Liver (tissue), 10 donors: ENCODE measurements at places on chromosomes 16 and 17.

DNA sequence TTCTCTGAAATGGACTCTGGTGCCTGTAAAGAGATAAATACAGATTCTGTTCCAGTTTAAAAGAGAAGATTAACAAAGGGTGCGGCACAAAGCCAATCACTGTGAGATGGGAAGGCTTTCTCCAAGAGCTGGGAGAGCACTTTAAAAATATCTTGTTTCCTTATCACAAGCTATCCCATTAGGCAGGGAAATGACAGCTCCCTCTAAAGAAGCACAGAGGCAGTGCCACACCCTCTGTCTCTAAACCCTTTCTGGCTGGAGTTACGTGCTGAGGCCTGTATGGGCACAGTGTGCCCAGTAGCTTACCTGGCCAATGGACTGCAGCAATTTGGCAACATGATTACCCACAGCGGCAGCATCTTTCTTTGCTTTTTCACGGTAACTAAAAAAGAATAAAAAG, 9.0 kb upstream of the TERB1 start:
- no peak for DNase-seq

GRCh38 chr16:89322321-89323119, 105.0 kb downstream of the ZNF778 start:
- DNase-seq = no peak

DNA sequence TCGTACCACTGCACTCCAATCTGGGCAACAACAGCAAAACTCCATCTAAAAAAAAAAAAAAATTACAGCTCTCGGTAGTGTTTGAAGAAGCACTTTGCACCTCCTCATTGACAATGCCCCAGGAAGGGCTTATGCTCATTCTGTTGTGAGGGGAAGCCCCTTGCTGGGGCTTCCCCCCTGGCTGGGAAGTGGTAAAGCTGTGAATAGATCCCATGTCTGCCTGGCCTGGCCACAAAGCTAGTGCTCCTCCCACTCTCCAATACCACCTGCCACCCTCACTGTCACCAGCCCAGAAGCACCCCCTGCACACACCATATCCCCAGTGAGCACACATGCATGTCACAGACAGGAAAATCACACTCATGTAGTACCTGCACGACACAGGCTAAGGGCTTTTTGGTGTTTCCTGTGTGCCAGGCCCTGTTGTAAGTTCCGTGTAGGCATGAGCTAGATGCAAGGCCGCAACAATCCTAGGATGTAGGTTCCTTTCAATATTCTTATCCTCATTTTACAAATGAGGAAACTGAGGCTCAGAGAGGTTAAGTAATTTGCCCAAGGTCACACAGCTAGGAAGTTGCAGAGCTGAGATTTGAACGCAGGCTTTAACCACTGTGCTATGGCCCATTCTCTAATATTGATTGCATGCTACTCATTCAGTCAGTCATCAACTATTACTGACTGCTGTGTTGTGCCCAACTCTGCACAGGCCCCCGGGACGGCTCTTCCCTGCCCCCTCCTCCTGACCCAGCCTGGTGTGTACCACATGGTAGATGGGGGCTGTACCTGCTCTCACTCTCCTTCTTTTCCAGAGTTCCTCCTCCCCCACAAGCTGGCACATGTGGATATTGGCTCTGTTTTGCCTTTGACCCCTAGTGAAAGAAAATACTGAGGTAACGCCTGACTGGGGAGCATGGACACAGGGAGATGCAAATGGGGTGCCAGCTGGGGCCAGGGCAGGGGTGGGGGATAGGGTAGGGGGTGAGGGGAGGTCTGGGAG, 11.9 kb upstream of the COL1A1 start:
- no peak for DNase-seq

GRCh38 chr17:22138861-22139469, 446.6 kb downstream of the KCNJ18 start:
- no peak for DNase-seq

DNA sequence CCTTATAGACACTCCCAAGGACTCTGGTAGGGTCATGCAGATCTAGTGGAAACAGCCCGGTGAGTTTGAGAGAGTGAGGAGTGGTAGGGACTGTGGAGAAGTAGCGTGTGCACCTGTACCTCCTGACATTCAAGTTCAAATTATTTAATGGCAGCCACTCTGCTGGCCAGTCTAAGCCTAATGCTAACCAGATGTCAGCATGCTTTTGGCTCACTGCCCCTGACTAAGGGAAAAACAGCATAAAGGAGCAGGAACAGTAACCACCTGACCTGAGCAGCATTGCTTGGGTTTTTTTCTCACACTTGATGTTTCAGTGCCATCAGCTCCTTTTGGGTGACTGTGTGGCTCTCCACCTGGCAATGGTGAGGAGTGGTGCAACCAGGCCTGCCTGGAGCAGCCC, 23.8 kb upstream of the SLC12A3 start:
- no peak for DNase-seq

- no peak for DNase-seq
These were observed 5.3 kb downstream of the ITGAX start for GRCh38 chr16:31360251-31360650.

GRCh38 chr17:33927732-33928133, 327.4 kb upstream of the CCL2 start:
- DNase-seq = no peak

DNA sequence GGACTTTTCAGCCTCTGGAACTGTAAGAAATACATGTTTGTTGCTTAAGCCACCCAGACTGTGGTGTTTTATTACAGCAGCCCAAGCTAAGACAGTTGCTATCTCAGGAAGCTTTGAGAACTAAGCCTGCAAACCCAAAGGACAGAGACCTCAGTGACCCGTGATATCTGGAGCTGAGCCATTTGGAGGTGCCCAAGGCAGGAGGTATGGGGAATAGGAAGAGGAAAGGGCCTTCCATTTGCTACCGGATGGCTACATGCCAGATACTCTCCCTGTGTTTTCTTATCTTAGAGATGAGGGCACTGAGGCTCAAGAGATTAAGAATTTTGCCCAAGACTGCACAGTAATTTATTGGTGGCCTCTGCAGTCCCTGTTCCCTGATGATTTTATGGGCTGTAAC, 622.1 kb upstream of the CDH5 start:
- no peak for DNase-seq

GRCh38 chr17:15364615-15365014, 23.2 kb upstream of the TEKT3 start:
- DNase-seq = no peak

DNA sequence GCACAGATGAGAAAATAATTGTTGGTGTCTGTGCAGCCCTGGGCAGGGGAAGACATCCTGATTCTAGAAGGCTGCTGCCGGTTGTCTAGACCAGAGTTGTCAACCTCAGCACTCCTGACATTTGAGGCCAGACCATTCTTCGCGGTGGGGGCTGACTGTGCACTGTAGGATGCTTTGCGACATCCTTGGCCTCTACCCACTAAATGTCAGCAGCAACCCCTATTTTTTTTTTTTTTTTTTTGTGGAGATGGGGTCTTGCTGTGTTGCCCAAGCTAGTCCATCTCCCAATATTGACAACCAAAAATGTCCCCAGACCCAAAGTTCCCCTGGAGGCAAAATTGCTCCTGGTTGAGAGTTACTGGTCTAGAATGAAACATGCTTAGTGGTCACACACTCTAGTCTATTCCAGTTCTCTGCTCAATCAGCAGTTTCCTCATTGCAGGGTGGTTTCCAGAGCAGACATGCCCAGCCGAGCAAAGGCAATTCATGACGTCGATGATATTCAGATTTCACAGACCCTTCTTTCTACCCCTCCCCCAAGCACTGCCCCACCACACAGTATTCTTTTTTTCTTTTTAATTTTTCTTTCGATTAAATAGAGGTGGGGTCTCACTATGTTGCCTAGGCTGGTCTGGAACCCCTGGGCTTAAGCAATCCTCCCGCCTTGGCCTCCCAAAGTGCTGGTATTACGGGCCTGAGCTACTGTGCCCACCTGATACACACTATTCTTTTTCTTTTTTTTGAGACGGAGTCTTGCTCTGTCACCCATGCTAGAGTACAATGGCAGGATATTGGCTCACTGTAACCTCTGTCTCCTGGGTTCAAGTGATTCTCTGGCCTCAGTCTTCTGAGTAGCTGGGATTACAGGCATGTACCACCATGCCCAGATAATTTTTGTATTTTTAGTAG, 9.0 kb downstream of the C17orf99 start:
- DNase-seq = no peak

DNA sequence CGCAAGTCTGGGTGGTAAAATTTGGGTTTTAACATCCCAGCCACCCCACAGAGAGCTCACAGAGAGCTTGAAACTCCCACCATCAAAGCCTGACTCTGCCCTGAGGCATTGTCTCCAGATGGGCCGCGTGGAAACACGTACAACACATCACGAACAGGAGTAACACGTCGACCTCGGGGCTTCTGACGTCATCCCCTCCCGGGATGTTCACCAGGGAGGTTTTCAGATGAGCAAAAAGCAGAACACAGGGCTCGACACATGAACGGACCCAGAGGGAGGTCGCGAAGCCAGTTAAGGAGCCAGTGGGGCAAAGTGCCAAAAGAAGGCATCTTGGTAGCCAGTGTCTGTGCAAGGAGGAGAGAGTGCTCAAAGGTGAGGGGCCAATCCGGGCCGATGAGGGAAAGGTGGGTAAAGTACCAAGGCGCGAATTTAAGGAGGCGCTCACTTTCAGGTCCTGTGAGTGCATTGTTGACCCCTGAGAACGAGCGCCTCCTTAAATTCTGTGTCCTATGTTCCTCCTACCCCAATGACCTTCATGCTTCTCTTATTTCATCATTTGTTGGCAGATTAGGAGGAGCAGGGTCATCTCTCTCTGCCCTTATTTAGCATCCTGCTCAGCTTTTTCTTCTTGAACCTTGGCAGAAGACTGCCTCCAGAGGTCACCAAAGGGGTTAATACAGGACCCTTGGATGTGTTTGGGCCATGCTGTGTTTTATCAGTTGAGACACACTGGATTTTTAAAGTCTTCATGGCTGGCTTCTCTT, 5.6 kb downstream of the RCVRN start:
- no peak for DNase-seq

- no peak for DNase-seq
These were observed 50.0 kb downstream of the SOCS1 start for GRCh38 chr16:11205754-11206581.

GRCh38 chr17:71472809-71473789, 647.7 kb upstream of the SOX9 start:
- no peak for DNase-seq

- no peak for DNase-seq
These were observed 19.8 kb upstream of the KCNH6 start for GRCh38 chr17:63503341-63503705.

- no peak for DNase-seq
These were observed 4.5 kb downstream of the ALKBH5 start for GRCh38 chr17:18187821-18188761.

DNA sequence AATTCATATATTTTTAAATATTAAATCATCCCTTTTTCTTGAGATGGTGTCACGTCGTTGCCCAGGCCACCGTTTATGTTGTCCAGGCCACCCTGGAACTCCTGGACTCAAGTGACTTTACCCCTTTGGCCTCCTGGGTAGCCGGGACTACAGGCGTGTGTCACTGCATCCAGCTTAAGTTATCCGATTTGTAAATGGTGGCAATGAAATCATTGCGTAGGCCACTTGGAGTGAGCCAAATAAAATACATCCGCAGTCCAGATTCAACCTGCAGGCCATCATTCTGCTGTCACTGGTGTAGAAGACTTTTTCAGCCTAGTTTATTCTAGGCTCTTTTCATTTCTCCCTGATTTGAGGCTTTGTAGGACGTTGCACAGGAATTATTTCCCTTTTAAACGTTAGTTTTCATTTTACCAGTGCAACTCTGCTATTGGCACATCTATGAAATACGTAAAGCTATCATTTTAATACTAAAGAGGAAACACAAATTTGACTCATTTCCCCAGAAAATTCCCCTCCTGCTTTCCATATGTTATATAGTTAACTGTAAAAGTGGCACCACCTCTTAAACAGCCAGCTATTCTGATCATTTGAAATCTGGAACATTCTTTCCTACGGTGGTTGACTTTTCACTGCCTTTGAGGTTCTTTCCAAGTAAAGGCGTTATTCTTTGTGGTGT, 449.8 kb downstream of the MAF start:
- no peak for DNase-seq

- DNase-seq = no peak
These were observed 216.7 kb downstream of the PRKCA start for GRCh38 chr17:66519154-66519553.
